Subcutaneous adipose tissue (tissue), 4 donors: ENCODE measurements at places on chromosomes 11 and 22. TPM values are rescaled to one million over a fixed set of nuclear protein-coding genes. Genes with fewer than 3 reads are reported as not detected.

COPB1 gene
- 124 TPM for total RNA-seq

SYT7 gene
- total RNA-seq = 1.0 TPM

SLC5A12 gene
- total RNA-seq = not detected

RIBC2 gene
- not detected for total RNA-seq

TRIM6 gene
- 3.6 TPM for total RNA-seq

TP53I11 gene
- 24.7 TPM for total RNA-seq

TOP3B gene
- total RNA-seq = 26.9 TPM

TMEM258 gene
- 73.4 TPM for total RNA-seq

AMBRA1 gene
- total RNA-seq = 27.1 TPM

ZNF195 gene
- total RNA-seq = 19.4 TPM
